ENCODE measurements at places on chromosomes 5 and 9.

GRCh38 chr9:86238861-86239770 is 20.3 kb downstream of the C9orf153 start:
- peak; percentile 33 for DNase-seq

- no peak for DNase-seq
Measured at GRCh38 chr5:171462928-171463861, 43.7 kb downstream of the FGF18 start.

- DNase-seq = no peak
Measured at GRCh38 chr5:37844009-37844408, 4.2 kb upstream of the GDNF start.

DNA sequence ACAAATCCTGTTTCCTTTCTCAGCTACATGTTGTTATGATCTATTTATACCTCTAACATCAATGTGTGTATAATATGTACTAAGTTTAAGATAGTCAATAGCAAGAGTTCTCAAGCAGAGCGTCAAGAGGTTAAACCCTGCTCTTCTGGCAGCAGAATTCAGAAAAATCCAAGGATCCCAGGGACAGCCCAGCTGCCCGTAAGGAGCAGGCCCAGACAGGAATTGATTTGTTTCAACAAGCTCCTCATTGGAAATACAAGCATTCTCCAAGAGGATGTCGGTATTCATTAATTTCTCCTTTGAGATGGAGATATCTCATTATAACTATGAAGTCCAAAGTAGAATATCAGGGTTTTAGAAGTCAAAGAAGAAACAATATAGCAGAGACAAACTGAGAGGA is 14.9 kb downstream of the EFNA5 start:
- no peak for DNase-seq

DNA sequence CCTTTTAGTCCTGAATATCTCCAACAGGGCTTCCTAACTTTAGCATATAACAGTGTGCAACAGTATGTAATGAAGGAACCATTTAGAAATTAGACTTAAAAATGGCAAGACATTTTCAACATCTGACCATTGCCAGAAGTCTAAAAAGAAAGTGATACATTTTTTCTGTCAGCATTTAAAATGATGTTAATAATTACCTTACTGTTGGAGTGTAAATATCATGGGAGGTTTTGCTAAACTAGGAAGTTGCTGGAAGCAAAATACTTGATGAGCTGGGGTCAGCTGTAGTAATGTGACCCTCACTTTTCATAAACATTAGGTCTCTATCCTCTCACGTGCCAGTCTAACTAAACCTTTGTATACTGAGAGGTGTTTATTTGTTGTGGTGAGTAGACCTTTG is 68.8 kb downstream of the NTRK2 start:
- no peak for DNase-seq

- DNase-seq = no peak
Measured at GRCh38 chr5:152274224-152274623, 130.9 kb downstream of the NMUR2 start.

DNA sequence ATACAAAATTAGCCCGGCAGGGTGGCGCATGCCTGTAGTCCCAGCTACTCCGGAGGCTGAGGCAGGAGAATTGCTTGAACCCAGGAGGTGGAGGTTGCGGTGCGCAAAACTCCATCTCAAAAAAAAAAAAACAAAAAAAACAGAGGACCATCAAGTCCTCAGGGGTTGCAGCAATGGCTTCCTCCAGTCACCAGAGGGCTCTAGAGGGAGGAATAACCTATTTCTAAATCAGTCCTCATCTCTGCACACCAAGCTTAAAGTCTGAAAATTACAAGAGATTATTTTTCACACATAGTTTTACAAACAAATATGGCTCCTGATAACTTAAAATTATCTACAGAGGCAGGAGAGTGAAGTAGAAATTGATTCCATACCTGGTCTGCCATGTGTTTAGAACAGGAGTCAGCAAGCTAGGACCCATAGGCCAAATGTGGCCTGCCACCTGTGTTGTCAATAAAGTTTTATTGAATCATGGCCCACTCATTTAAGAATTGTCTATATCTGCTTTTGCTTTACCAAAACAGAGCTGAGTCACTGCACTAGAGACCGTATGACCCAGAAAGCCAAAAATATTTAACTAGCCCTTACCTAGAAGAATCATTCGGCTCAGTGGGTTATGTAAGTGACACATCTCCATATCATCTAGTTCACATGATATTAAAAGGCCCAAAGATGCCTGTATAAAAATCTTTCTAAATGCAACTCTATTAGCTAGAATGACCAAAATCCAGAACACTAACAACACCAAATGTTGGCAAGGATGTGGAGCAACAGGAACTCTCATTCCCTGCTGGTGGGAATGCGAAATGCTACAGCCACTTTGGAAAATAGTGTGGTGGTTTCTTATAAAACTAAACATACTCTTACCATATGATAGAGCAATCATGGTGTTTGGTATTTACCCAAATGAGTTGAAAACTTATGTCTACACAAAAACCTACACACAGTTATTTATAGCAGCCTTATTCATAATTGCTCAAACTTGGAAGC is 207.7 kb downstream of the FRMD3 start:
- DNase-seq = peak; percentile 18

GRCh38 chr9:8564960-8565359 is 765.4 kb upstream of the DMAC1 start:
- DNase-seq = no peak

GRCh38 chr9:126875756-126876510 is 15.5 kb downstream of the ZBTB34 start:
- no peak for DNase-seq

DNA sequence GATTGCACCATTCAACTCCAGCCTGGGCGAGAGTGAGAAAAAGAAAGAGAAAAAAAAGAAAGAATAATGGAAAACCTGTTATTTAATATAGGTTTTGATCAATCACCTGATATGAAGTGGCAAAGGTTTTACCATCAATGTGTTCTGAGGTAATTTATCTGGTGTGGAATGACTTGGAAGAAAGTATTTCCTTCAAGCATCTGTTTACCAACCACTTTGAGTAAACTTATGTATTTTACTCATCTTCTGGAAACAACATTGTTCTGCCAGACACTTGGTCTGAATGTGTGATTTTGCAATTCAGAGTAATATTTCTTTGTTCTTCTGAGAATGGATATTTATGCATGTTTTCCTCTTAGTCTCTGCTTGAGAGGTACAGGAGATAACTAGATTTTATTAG is 24.3 kb downstream of the KIF2A start:
- no peak for DNase-seq

Data from DMS53 (cell line).